Omental fat pad (tissue), 4 donors: ENCODE measurements at places on chromosomes 4 and X.

- DNase-seq = no peak
Measured at GRCh38 chrX:44173219-44173618, 170.3 kb downstream of the EFHC2 start.

DNA sequence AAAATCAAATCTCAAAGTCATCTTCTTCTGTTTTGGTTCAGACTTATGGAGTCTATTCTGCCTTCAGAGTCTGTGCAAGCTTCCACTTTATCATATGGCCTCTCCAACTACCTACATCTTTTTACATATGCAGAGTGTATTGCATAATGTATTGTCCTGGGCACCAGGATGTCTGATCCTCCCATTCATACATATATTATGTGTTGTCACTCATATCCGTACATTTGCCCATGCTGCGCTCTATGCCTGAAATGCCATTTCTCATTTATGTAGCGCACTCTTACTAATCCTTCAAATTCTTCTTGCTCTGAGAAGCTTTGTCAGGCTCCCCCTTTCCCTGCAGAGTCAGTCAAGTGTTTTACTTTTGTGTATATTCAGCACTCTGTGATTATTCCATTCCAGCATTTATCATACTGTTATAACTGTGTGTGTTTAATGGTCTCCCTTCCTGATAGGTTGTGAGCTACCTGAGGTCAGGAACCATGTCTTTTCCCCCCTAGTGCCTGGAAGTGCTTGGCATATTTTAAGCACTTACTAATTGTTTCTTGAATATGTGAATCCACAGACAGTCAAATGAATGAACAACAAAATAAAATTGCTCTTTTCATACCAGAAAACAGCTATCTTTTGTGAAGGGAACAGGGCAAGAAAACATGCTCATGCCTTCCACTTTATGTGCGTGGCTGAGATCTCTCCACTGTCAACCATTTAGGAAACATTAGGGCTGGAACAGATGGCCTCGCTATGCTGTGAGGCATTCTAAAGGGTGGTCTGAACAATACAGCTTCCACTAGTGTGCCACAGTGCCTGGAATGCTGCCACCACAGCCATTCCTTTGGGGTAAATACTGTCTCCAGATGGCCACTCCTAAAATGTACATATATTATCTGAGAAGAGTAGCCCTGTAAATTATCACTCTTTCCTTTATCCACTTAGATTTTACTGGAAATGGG, 81.8 kb downstream of the GLUD2 start:
- DNase-seq = no peak

- DNase-seq = no peak
Measured at GRCh38 chr4:25160714-25161592, 704 bp upstream of the SEPSECS start.

DNA sequence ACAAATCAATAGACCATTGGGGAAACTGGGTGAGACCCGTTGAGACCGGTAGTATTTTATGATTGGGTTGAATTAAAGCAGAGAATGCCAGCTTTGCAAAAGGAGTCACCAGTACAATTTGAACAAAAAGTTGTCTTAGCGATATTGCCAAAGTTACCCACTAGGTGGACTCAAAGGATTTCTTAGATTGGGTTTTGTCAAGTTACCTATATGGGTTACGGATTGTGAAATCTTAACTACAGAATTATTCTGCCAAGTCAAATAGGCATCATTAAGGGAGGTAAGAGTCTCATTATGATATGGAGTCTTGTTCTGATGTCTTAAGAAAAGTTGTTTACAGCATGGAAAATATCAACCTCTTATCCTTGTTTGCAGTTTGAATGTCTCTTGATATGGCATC, 15.0 kb upstream of the CT47A1 start:
- no peak for DNase-seq

DNA sequence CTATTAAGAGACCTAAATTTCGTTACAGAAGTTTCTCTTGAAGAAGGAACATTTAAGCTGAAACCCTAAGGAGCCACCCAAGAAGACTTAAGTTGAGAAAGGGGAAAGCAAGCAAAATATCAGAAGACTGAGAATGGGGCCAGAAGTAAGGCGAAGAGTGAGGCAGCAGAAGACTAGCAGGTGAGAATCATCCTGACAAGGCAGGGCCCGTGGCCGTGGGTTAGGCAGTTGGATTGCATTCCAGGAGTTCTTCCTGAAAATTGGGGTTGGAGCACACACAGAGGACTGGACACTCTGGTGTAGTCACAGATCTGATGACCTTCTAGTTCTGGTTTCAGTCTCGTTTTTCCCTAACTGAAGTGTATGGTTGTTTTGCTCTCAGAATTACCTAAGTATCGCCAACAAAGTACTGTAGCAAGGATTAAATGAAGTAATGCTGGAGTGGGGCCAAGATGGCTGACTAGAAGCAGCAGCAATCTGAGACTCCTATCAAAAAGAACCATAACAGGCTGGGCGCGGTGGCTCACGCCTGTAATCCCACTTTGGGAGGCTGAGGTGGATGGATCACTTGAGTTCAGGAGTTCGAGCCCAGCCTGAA, 94.4 kb upstream of the GUCY1A1 start:
- DNase-seq = no peak

- DNase-seq = peak; percentile 23
Measured at GRCh38 chr4:150722908-150723362, 141.0 kb downstream of the MAB21L2 start.

GRCh38 chrX:150544222-150544787, 24.1 kb upstream of the MTM1 start:
- no peak for DNase-seq

- DNase-seq = no peak
Measured at GRCh38 chr4:118345813-118346212, 7.0 kb downstream of the PRSS12 start.

DNA sequence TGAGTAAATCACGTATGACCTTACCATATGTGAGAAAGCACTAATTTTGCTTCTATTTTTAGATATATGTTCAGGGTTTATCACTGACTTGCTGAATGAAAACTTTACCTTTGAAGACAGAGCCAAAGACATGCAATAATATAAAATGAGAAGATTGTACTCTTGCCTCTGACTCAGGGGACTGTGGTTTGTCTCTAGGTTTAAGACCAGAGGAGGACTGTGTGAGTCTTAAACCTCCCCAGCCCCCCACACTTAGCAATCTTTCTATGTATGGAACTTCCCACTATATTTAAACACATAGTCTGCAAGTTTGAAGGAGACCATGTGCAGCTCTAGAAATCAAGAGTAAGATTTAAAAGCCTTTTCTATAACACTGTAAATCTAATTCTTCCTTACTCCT, 368.7 kb upstream of the FAM241A start:
- DNase-seq = no peak

GRCh38 chr4:8343262-8343966, 73.9 kb downstream of the HTRA3 start:
- no peak for DNase-seq

DNA sequence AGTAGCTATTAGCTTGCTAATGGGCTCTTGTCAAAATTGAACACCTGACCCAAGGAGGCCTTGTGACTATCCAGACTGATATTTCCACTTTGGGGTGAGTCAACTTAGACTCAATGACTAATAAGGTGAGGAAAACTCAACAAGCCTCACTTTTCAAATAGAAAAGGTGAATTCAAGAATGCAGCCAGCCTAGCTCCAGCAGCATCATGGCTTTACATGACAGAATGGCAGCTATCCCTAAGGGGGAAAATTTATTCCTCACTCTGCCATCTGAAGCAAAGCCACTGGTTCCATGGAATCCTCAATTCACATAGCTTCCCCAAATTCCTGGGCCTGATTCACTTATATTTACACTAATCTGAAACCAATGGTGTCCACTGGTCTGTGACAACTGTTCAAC, 29.1 kb upstream of the RAB9B start:
- no peak for DNase-seq

DNA sequence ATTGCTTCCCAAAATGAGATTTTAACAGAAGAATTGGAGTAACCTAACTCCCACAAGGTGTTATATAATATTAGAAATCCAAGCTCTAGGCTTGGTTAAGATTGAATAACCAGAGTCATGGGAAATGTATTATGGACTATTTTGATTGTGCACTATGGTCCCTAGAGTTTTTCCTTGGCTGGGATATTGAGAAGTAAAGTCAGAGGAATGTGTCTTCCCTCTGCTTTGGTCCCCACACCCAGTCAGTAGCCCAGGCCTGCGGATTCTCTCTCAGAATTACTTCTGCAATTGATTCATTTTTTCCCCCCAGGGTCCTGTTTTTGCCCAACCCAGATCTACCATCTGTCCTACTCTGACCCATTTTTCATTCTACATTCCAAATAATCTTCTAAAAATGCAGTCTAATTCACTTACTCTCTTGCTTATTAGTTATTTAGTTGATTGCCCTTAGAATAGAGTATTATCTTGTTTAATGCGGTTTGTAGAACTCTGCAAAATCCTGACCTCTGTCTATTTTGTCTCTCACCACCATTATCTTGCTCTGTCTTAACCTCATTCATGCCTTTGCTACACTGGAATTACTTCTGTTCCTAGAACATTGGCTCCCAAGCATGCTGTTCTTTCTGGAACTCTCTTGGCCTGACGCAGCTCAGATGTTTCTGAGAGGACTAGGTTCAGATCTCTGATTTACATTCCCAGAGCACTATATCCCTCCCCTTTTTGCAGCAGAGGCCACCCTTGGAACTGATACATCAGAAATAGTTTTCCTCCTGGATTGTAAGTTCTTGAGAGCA, 23.6 kb downstream of the GUCY1A1 start:
- no peak for DNase-seq

DNA sequence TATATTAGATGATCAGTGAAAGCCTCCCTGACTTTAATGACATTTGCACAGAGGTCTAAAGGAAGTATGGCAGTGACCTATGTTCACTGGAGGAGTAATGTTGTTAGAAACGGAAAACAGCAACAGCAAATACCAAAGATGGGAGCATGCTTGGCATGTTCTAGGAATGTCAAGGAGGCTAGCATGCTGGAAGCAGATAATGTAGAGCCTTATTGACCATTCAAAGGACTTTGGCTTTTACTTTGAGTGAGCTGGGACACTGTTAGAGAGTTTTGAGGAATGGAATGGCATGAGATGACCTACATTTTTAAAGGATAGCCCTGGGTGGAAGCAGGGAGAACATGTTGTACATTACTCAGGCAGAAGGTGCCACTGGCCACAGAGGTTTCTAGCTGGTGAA, 6.0 kb downstream of the RPA4 start:
- no peak for DNase-seq

- DNase-seq = no peak
Measured at GRCh38 chr4:1195891-1196401, 23.6 kb upstream of the SPON2 start.

DNA sequence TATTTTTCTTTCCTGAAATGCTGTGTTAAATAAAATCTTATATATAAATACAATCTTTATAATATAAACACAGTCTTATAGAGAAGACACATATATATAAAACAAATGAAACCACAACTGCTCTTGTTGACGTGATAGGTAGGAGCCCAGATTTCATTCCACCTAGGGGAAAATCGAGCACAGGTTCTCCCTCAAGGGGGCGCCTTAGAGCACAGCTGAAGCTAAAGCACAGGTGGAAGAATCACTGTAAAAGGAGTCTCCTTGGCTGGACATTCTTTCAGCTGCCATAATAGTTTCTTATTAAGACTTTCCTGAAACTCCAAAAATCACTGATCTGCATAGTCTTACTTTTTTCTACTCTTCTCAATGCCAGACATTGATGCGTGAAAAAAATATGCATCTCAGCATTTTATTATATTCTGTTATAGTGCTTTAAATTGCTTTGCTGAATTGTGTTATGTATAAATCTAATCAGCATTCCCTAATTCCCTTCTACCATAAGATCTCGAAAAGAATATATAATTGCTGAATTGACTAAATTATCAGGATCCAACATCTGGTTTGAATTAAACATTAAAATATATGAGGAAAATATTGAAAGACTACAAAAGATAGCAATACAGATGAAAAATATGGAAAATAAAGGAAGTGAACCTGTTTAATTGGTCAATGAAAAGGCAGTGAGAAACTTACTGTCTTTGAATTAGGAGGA, 25.5 kb upstream of the RXFP1 start:
- DNase-seq = peak; percentile 23
